ENCODE measurements at places on chromosomes 6 and 20. TPM values are rescaled to one million over a fixed set of nuclear protein-coding genes. Genes with fewer than 3 reads are reported as not detected.

- DNase-seq, result no peak
Observed at GRCh38 chr6:42742116-42742894, 3.6 kb downstream of the TBCC start.

DNA sequence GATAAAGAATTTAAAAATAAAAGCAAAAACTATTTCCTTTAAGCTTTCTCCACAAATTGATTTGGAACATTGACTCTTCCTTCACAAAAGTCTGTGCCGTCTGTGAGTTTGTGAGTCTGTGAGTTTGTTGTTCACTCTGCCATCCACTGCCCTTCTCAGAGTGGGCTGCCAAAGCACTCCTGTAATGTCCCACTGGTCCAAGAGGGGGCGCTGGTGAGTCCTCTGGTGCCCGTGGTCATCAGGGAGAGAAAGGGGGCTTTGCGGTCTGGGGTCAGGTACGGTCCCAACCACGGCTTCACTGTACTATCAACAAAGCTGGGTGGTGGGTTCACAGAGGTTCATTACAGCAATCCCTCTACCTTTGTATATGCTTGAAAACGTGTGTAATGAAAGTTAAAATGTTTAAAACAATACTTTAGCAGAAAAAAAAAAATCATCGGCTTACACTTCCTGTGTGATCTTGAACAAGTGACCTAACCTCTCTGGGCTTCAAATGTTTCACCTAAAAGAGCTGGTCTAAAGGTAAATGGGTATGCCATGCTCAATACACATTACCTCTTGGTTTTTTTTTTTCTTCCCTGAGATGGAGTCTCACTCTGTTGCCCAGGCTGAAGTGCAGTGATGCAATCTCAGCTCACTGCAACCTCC lies 5.6 kb upstream of the ANKRD60 start:
- no peak for DNase-seq

GRCh38 chr6:18362058-18362561 lies 25.0 kb upstream of the RNF144B start:
- DNase-seq, result no peak

GRCh38 chr6:50720623-50721022 lies 7.3 kb downstream of the TFAP2D start:
- no peak for DNase-seq

GRCh38 chr6:152161501-152161900 lies 354.0 kb downstream of the ESR1 start:
- no peak for DNase-seq

- no peak for DNase-seq
Observed at GRCh38 chr6:131117878-131118277, 17.4 kb upstream of the AKAP7 start.

DNA sequence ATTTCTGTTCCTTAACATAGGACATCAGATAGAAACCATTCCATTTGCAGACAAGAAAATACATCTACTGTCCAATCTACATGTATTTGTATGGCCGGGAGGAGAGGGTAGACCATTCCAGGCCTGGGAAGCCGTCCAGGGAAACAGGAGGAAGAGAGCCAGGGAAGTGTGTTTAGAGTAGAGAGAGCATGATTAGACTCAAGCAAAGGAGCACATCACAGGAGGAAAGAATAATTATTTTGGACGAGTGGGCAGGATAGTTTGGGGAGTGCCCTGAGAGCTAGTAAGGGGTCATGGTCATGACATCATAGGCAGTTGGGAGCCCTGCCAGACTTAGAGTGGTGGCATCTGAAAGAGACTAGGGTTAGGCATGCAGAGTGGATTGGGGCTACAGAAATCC lies 250.0 kb downstream of the HIVEP2 start:
- DNase-seq, result peak; percentile 62

- DNase-seq, result no peak
Observed at GRCh38 chr20:51583499-51583898, 41.0 kb upstream of the NFATC2 start.

GRCh38 chr6:39962831-39963230 lies 28.6 kb upstream of the MOCS1 start:
- DNase-seq, result no peak

Gene ESR1
- total RNA-seq, result 2.1 TPM
